Thymus (tissue), 14 donors: ENCODE measurements at places on chromosomes 11 and 22. TPM values are rescaled to one million over a fixed set of nuclear protein-coding genes. Genes with fewer than 3 reads are reported as not detected.

DNA sequence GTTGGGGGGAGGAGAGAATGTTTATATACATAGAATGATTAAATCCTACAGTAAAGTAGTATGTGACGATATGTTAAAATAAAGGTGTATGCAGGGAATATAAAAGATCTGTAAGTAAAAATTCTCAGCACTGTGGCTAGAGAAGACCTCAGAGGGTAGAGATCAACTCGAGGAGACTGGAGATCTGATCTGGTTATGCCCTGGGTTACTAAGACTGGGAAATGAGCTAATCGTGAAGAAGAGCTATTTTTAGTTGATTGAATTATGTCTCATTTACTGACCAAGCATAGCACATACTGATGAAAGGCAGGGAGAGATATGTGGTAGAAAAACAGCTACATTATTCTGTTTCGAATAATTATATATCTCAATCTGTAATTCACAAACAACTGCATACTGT lies 42.8 kb upstream of the ALKBH3 start:
- H3K27ac ChIP-seq, result no peak overlapping the region
- no peaks in the 10 kb centered on the region for H3K4me1 ChIP-seq
- DNase-seq, result no peak
- peaks cover under 1% of the 10 kb centered on the region for H3K36me3 ChIP-seq
- no peaks in the 10 kb centered on the region for H3K27me3 ChIP-seq

DNA sequence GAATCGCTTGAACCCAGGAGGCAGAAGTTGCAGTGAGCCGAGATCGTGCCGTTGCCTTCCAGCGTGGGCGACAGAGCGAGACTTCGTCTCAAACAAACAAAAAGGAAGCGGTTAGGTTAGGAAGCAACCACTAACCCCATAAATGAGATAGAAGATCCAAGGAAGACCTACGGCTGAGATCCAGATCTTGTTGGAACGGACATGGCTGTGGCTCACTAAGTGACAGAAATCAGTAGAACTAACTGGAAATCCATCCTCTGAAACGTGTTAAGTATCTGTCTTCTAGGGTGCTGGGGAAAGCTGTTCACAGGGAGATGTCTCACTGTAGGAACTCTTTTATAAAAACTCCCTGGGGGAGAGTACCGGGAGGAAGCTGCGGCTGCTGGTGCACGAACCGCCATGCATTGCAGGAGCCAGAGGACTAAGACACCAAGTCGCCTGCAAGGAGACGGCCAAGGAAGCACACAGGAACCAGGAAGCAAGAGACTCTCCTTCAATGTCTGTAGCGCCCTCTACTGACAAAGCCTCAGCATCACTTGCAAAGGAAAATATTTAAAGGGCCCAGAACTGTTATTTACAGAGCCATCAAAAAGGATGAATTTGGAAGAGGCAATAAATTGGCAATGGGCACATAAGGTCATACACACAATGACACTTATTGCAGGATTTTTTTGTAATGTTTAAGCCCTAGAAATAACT lies 16.9 kb upstream of the SPTY2D1 start:
- no peak for DNase-seq
- H3K27ac ChIP-seq, result no peak overlapping the region
- no peaks in the 10 kb centered on the region for H3K36me3 ChIP-seq
- H3K4me1 ChIP-seq, result no peaks in the 10 kb centered on the region
- H3K27me3 ChIP-seq, result no peaks in the 10 kb centered on the region

GRCh38 chr11:29263971-29264682 lies 752.7 kb downstream of the KCNA4 start:
- no peak for DNase-seq
- no peak overlapping the region for H3K4me3 ChIP-seq
- H3K4me1 ChIP-seq, result no peaks in the 10 kb centered on the region
- H3K27ac ChIP-seq, result no peak overlapping the region
- no peaks in the 10 kb centered on the region for H3K27me3 ChIP-seq

- no peak for DNase-seq
- H3K36me3 ChIP-seq, result no peaks in the 10 kb centered on the region
- no peaks in the 10 kb centered on the region for H3K4me1 ChIP-seq
- H3K4me3 ChIP-seq, result no peak overlapping the region
These were observed 9.1 kb upstream of the MN1 start for GRCh38 chr22:27810609-27811151.

DNA sequence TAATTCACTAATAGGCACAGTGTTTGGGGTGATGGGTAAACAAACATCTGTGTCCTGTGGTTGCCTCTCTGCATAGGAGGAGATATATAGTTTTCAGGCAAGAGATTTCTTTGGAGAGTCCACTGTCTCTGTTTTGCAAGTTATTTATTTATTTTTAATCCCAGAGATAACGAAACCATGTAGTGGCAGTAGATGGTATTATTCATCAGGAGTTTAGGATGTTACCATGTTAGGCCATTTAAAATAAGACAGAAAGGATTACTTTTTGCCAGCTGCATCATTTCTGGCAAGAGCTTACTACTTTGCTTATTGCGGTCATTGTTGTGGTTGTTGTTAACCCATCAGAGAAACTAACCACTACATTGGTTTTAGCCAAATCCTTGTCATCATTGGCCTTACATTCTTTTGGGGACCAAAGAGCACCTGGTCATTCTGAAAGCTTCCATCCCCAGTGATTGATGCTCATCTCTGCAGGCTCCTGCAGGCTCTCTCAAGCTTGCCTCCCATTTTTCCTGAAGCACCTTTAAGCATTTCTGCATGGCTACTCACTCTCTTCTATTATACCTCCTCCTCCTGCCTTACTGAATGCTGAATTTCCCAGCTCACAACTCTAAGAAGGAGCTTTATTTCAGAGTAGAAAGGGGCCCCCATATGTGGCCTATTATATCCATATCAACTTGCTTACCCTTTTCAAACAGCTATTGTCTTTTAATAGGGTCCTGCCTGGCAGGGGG lies 84.4 kb downstream of the CSTPP1 start:
- no peak for DNase-seq
- no peaks in the 10 kb centered on the region for H3K36me3 ChIP-seq
- no peaks in the 10 kb centered on the region for H3K27me3 ChIP-seq
- no peaks in the 10 kb centered on the region for H3K4me1 ChIP-seq
- H3K27ac ChIP-seq, result no peak overlapping the region

DNA sequence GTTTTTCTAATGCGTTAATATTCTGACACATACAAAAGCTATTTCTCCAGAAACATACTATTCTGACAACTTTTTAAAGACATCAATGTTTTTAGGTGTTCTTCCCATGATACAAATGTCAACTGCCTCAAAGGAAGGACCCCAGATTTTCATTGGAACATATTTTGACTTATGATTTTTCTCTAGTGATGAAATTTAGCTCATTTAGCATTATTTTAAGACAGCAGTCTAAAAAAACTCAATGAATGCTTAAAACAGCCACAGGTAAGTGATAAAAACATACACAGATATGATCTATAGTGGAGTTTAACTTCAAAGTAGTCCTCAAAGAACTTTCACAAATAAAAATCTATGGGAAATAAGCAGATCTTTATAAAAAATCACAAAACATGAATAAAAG lies 24.9 kb downstream of the XKR3 start:
- no peak for DNase-seq
- H3K27ac ChIP-seq, result no peak overlapping the region
- H3K27me3 ChIP-seq, result no peaks in the 10 kb centered on the region
- no peak overlapping the region for H3K4me3 ChIP-seq
- H3K36me3 ChIP-seq, result no peaks in the 10 kb centered on the region

GRCh38 chr11:3104051-3104714 lies 47.0 kb upstream of the CARS1 start:
- no peaks in the 10 kb centered on the region for H3K27me3 ChIP-seq
- no peak overlapping the region for H3K4me3 ChIP-seq
- peaks cover 86% of the 10 kb centered on the region for H3K36me3 ChIP-seq
- no peaks in the 10 kb centered on the region for H3K4me1 ChIP-seq
- no peak overlapping the region for H3K27ac ChIP-seq
- no peak for DNase-seq

- no peak overlapping the region for H3K27ac ChIP-seq
- no peaks in the 10 kb centered on the region for H3K27me3 ChIP-seq
- DNase-seq, result no peak
- H3K4me3 ChIP-seq, result no peak overlapping the region
- no peaks in the 10 kb centered on the region for H3K36me3 ChIP-seq
These were observed 45.0 kb upstream of the FIBIN start for GRCh38 chr11:26948881-26949280.

DNA sequence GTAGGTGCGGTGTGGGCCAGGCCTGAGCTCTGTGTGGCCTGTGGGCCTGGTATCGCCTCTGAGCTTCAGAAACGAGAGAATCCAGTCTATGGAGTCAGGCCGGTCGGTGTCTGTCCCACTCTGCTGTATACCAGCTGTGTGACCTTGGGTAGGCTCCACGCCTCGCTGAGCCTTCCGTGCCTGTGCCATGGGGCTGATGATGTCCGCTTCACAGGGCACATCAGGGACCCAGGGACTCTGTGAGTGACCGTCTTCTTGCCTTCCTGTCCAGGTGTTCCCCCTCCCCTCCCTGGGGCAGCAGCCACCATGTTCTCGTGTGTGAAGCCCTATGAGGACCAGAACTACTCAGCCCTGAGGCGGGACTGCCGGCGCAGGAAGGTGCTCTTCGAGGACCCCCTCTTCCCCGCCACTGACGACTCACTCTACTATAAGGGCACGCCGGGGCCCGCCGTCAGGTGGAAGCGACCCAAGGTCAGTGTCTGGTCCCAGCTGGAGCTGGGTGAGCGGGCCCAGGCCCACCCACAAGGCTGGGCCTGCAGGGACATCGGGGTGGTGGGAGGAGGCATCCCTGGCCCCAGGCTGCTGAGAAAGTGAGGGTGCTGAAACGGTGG lies 17.9 kb downstream of the CAPN5 start:
- H3K36me3 ChIP-seq, result no peaks in the 10 kb centered on the region
- peaks cover 14% of the 10 kb centered on the region for H3K4me1 ChIP-seq
- no peak for DNase-seq
- no peak overlapping the region for H3K4me3 ChIP-seq
- H3K27ac ChIP-seq, result no peak overlapping the region

- H3K4me3 ChIP-seq, result no peak overlapping the region
- peaks cover 2% of the 10 kb centered on the region for H3K4me1 ChIP-seq
- no peak for DNase-seq
- no peaks in the 10 kb centered on the region for H3K27me3 ChIP-seq
- peak overlapping the region; percentile 26 for H3K27ac ChIP-seq
These were observed 66.3 kb upstream of the CHRM4 start for GRCh38 chr11:46457659-46458424.

DNA sequence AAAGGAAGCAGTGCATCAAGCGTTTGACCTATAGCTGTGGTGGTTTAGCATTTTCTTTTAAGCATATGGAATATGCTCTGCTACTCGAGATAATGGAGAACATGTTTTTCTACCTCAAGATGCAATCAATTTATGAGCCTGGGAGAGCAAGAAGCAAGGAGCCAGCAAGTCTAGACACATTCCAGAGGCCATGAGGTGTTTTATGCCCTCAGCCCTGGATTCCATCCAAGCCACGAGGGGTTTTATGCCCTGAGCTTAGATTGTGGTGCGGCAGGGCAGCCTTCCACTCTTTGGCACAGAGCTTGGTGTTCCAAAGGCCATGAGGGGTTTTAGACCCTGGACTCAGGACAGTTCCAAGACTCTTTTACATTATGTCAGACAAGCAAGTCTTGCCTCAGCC lies 11.7 kb upstream of the DNAJB13 start:
- no peak overlapping the region for H3K27ac ChIP-seq
- peaks cover 8% of the 10 kb centered on the region for H3K36me3 ChIP-seq
- H3K27me3 ChIP-seq, result no peaks in the 10 kb centered on the region
- no peak for DNase-seq
- H3K4me3 ChIP-seq, result no peak overlapping the region

GRCh38 chr11:96130061-96130620 lies 206.2 kb upstream of the MTMR2 start:
- no peak for DNase-seq
- H3K27ac ChIP-seq, result peak overlapping the region; percentile 68
- H3K4me3 ChIP-seq, result no peak overlapping the region
- H3K36me3 ChIP-seq, result no peaks in the 10 kb centered on the region
- H3K27me3 ChIP-seq, result no peaks in the 10 kb centered on the region

GRCh38 chr11:135027461-135027860 lies 615.4 kb upstream of the B3GAT1 start:
- H3K27me3 ChIP-seq, result no peaks in the 10 kb centered on the region
- DNase-seq, result peak; percentile 9
- H3K27ac ChIP-seq, result no peak overlapping the region
- H3K4me3 ChIP-seq, result no peak overlapping the region
- H3K36me3 ChIP-seq, result no peaks in the 10 kb centered on the region

Gene XKR3
- polyA plus RNA-seq, result 0.16 TPM

Gene MFNG
- polyA plus RNA-seq, result 27.7 TPM

Gene OR5A1
- under 0.01 TPM for polyA plus RNA-seq

Gene FGF19
- 0.34 TPM for polyA plus RNA-seq

Gene APOBEC3F
- polyA plus RNA-seq, result 7.2 TPM
